ENCODE measurements at places on chromosomes 2 and 18.

DNA sequence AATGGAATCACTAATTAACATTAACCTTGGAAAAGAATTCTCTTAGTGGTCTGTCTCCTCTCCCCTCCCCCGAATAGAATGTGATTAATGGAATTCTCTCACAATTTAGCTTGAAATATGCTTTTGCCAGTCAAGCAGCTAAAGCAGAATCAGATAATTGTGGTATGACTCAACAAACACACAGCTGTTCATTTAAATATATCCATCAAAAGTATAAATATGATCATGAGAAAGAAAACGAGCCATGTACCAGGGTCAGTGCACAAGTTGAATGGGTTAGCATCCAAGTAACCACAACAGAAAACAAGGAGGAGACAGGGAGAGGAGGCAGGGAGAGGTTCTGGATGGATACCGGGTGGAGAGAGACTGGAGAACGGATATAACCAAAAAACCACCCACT is 66.9 kb downstream of the ACVR1 start:
- no peak for DNase-seq

- DNase-seq: no peak
These were observed 71.2 kb downstream of the LBH start for GRCh38 chr2:30302566-30302965.

GRCh38 chr18:22020867-22021370 is 148.5 kb upstream of the GATA6 start:
- no peak for DNase-seq

DNA sequence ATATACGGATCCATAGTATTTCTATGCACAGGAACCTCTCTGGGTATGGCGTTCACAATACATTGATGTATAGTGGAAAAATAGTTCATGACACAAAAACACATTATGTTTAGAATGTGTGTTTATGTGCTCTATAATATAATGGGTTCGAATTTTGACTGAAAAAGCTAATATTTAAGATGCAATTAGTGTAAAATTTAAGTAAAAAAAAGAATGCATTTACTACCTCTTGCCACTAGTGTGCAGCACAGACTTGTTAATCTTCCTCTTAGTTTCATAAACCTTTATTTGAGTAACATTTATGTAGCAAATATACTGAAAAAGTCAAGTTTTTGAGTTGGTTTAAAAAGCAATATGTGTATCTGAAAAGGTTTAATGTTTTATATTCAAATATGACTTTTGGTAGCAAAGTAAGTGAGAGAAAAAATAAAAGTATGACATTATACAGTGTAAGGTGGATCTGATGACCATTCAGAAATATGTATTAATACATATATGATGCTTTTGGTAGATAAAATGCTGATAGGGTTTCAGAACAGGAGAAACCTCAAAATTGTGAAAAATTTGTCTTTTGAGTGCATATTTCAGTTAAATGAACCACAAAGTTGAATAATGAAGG is 49.4 kb downstream of the CCDC102B start:
- no peak for DNase-seq

DNA sequence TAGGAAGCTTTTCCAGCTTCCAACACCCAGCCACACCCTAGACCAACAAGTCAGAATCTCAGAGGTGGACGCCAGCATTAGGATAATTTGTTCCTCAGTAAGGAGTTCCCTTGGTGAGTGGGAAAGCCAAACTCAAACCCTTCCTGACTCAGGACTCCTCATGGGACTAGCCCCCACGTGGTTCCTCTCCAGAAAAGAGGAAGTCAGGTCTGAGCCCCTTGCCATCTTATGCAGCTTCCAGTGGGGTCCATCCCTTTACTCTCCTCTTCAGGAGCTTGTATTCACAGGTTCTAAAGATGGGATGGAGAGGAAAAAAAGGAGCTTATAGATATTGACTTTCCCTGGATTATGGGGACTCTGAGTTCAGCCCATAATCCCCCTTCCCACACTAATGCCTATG is 14.8 kb upstream of the NOTO start:
- DNase-seq: no peak

DNA sequence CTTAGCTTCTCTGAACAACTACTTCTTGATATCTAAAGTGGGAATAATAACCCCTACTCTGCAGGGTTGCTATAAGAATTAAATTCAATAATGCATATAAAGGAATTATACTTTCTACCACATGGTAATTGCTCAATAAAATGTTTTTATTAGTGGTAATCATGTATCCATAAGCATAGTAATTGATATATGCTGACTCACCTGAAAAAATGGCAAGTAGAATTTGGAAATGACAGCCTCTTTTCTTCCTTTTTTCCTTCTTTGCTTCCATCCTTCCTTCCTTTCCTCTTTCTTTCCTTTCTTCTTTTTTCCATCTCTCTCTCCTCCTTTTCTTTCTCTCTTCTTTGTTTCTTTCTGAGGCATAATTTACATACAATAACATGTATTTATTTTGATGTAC is 65.3 kb downstream of the DPP10 start:
- DNase-seq: no peak

- DNase-seq: no peak
These were observed 8.5 kb upstream of the LBH start for GRCh38 chr2:30222636-30223360.

GRCh38 chr2:201909961-201910361 is 103.6 kb downstream of the CDK15 start:
- DNase-seq: no peak
